ENCODE measurements at places on chromosomes 4 and X. TPM values are rescaled to one million over a fixed set of nuclear protein-coding genes. Genes with fewer than 3 reads are reported as not detected.

Gene TMSB15B
- 22.4 TPM for total RNA-seq

Gene TRO
- 78.3 TPM for total RNA-seq

Gene SLITRK2
- 3.7 TPM for total RNA-seq

Gene SSX5
- not detected for total RNA-seq

Gene NIPAL1
- 2.4 TPM for total RNA-seq

Gene PF4V1
- total RNA-seq: 0.41 TPM

Gene TLR10
- total RNA-seq: 1.6 TPM

Gene KDR
- 11.0 TPM for total RNA-seq

Gene MAGEC2
- not detected for total RNA-seq

Gene SPON2
- 6.1 TPM for total RNA-seq

Gene UCHL1
- 1,154 TPM for total RNA-seq

Gene BTK
- 0.41 TPM for total RNA-seq

Gene GAGE12G
- total RNA-seq: not detected

Gene XPNPEP2
- under 0.01 TPM for total RNA-seq

Gene PAGE1
- total RNA-seq: 0.41 TPM

Gene NAT8L
- total RNA-seq: 9.8 TPM

Gene GPRIN3
- total RNA-seq: 34.2 TPM

Gene TRIML2
- total RNA-seq: not detected

Gene CD40LG
- total RNA-seq: not detected

Gene LRRC66
- total RNA-seq: 0.41 TPM

Gene EIF2S3
- total RNA-seq: 296 TPM

Gene TEC
- total RNA-seq: 1.6 TPM

Gene SCD5
- 254 TPM for total RNA-seq

Gene MID1
- total RNA-seq: 7.7 TPM

Gene POF1B
- under 0.01 TPM for total RNA-seq

Data from frontal cortex (tissue), 4 donors.